ENCODE measurements at places on chromosomes 1 and 21.
A peak's percentile ranks its signal among the peaks of the same experiment; 100 is the strongest.

DNA sequence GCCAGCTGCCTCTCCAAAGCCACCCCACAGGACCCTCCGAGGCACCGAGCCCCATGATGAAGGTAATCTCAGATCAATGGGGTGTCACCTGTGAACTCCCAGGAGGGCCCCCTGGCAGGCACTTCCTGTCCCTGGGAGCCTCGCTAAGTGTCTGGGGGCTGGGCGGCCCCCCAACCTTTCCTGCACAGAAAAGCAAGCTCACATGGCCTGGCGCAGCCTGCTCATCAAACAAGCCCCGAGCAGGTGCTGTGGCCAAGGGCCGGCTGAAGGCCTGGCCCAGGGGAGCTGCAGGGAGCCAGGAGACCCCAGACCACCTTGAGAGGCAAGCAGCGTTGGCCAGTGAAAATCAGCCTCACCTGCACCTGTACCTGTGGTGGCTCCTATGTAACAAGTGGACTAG lies 2.9 kb downstream of the RIPK4 start:
- DNase-seq, result no peak

DNA sequence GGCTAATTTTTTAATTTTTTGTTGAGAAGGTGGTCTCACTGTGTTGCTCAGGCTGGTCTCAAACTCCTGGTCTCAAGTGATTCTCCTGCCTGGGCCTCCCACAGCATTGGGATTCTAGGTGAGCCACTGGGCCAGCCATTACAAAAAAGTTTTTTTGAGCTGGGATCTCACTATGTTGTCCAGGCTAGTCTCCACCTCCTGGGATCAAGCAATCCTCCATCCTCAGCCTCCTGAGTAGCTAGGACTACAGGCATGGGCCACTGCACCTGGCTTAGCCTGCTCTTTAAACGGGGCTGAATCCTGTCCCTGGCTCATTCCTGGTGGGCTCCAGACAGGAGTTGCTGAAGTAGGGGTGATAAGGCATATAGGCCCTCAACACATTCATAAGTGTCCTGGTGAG lies 2.5 kb downstream of the TAS1R1 start:
- DNase-seq, result no peak

DNA sequence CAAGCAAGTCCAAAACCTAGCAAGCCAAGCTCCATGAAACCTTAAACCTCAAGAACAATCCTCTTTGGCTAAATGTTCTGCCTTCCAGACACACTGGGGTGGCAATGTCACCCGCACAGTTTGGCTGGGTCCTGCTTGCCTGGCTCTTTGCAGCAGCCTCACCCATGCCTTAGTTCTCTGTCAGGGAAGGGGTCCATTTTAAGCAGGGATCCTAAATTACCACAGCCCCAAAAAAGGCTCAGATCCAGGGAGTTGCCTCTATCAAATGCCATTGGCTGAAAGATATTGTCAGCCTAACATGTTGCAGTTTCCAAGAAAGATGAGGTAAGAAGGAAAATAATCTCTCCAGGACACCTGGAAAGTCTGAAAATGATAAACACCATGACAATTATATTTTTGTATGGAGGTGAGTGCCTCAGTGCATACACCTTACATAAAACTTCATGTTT lies 26.1 kb upstream of the LYPLAL1 start:
- DNase-seq, result no peak

DNA sequence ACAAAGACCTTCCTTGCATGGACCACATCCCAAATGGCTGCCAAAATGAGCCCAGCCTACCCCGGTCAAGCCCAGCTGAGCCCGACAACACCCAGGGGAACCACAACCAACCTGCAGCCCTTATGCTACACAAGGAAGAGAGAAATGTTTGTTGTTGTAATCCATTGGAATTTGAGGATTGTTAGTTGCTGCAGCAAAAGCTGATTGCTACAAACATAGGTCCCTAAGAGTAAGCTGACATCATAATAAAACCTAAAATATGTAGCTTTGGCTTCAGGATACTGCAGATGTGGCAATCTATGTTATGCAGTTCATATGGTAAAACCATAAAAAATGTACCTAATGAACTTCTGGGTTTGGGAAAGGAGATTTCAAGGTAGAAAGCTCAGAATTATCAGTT lies 65.5 kb upstream of the DNAH14 start:
- no peak for DNase-seq

- peak; percentile 96 for DNase-seq
Observed at GRCh38 chr1:26321315-26322041, 3.7 kb downstream of the CD52 start.

GRCh38 chr1:202998836-202999750 lies 8.1 kb upstream of the TMEM183A start:
- peak; percentile 65 for DNase-seq

GRCh38 chr21:32962268-32962667 lies 63.5 kb upstream of the OLIG2 start:
- no peak for DNase-seq

- DNase-seq, result no peak
Observed at GRCh38 chr1:171355727-171356126, 41.7 kb downstream of the FMO4 start.

GRCh38 chr1:156154317-156154749 lies 948 bp downstream of the SEMA4A start:
- DNase-seq, result no peak

- no peak for DNase-seq
Observed at GRCh38 chr1:109444346-109444745, 18.1 kb upstream of the PSMA5 start.

DNA sequence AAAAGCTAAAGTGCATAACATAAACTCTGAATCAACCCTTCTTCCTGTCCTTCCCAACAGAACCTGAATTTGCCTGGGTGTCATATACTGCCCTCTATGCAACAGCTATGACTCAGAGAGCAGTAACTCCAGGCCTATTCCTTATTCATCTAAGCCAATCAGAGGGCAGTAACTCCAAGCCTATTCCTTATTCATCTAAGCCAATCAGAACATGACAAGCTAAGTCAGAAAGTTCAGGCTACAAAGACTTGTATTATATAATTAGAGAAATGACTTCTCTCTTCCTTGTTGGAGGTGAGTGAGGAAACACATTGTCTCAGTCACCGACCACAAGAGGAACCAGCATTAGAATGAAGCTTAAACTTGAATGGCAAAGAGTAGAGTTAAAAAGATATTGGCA lies 26.2 kb upstream of the TADA1 start:
- no peak for DNase-seq

DNA sequence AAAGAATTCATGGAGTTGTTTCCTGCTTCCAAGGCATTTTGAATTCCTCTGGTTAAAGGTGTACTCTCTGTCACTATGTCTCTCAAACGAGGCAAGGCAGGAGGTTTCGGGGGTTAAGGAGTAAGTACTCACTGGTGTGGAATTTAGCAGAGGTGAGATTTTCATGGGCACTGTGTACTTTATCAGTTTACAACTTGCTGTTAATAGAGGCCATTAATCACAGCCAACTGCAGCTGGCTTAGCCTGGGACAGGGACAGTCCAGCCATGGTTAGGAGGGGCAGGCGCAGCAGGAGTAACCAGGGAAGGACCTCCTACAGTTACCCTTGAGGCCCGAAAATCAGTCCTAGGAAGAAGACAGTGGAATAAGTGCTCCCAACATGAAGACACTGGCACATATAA lies 18.1 kb upstream of the TMEM9 start:
- no peak for DNase-seq

DNA sequence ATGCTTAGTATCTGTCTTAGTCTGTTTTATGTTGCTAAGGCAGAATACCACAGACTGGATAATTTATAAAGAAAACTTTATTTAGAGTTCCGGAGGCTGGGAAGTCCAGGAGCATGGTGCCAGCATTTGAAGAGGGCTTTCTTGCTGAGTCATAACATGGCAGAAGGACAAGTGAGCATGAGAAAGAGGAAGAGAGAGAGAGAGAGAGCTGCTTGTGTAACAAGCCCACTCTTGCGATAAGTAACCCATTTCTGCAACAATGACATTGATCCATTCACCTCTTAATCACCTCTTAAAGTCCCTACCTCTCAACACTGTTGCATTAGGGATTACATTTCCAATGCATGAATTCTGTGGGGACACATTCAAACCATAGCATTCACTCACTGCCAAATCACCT lies 11.7 kb upstream of the MYOCOS start:
- DNase-seq, result no peak

GRCh38 chr1:228008391-228009115 lies 1.8 kb downstream of the WNT3A start:
- DNase-seq, result no peak
